Stimulated activated CD8-positive, alpha-beta memory T cell treated with anti-CD3 and anti-CD28 coated beads, Interleukin-4, amount 100 ng/mL, for 1 hour (primary cell): ENCODE measurements at places on chromosomes 7 and 10.

GRCh38 chr7:7152315-7152714, 30.0 kb upstream of the C1GALT1 start:
- no peak for DNase-seq

- no peak for DNase-seq
Measured at GRCh38 chr7:83782628-83783027, 133.7 kb upstream of the SEMA3E start.

DNA sequence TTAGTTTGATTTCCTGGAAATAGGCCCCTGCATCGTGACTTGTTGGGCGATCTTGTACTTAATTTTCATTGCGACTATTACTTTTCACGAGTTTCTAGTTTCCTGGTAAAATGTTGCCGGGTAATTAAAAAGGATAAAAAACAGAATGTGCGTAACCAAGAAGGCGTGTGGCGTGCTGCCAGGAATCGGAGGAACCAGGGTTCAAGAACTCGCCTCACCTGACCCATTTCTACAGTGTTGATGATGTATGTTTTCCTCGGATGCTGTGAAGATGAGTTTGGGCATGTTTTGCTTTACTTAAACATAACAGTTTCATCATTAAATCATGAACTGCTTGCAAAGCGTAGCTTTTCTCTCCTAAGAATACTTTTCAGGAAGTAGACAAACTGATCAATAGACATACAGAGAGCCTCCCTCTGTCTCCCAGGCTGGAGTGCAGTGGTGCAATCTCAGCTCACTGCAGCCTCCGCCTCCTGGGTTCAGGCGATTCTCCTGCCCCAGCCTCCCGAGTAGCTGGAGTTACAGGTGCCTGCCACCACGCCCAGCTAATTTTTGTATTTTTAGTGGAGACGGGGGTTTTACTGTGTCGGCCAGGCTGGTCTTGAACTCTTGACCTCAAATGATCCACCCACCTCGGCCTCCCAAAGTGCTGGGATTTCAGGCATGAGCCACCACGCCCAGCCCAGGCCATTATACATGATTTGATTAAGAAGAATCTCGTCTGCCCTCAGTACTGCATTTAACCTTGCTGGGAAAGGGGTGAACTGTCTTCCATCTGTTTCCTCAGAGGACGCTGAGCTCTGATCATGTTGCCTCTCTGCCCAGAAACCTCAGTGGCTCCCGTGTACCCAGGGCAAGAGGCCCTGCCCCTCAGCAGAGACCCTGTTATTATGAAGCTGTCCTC, 9.1 kb downstream of the FOXK1 start:
- DNase-seq = no peak

GRCh38 chr7:73903321-73904218, 42.6 kb downstream of the TMEM270 start:
- no peak for DNase-seq

GRCh38 chr10:90732581-90732980, 125.3 kb downstream of the HTR7 start:
- DNase-seq = no peak

DNA sequence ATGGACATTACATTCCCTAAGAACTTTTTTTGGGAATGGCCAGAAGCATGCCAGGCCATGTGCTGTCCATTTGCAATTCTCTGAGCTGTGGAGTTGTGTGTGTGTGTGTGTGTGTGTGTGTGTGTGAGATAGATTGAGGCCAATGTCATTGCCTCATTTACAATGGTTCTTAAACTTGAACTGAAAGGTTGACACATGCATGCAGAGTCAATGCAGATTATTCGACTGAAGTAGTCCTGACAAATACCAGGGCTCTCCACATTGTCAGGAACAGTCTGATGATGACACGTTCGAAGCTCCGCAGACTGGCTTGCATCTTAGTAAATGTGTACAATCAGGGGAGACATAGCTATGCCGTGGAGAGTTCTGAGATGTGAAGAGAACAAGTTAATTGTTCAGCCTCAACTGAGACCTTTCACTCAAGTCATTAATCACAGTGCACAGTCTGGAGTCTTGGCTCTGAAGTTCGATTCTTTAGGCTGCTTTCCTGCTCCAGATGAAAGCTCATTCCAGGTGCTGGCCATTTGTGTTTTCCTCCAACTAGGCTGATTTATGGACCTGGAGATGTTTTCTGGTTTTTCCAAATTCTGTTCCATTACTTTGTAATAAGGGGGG, 921.9 kb downstream of the LRMDA start:
- DNase-seq = no peak

DNA sequence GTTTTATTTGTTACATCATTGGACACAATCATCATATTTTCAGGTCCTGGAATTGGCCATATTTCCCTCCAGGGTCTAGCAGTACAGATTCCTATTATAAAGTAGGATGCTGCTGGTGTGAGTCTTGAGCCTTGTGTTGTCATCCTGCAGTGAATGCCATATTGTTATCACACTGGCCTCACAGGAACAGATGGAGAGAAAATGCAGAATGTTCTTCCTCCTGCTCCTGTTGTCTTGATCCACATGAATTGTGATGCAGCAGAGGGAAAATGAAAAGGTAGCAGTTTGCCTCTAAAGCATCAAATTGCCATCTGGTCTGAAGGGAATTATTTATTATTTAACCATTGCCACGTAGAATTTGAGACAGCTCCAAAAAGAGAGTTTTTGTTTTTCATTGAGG, 248.6 kb downstream of the GPAM start:
- DNase-seq = no peak

- DNase-seq = no peak
Measured at GRCh38 chr10:96902731-96903358, 70.7 kb downstream of the LCOR start.

GRCh38 chr7:86600506-86601290, 43.0 kb upstream of the GRM3 start:
- no peak for DNase-seq

- no peak for DNase-seq
Measured at GRCh38 chr7:134778941-134779740, at the start of gene CALD1. Gene CALD1 (plus strand): TSS chr7:134779634. CDS start chr7:134867734, 88,100 bp downstream.

GRCh38 chr7:727104-727805, at the start of gene PRKAR1B:
Gene PRKAR1B (minus strand): TSS chr7:727281. CDS start chr7:711505, 15,776 bp downstream.
- DNase-seq = no peak

DNA sequence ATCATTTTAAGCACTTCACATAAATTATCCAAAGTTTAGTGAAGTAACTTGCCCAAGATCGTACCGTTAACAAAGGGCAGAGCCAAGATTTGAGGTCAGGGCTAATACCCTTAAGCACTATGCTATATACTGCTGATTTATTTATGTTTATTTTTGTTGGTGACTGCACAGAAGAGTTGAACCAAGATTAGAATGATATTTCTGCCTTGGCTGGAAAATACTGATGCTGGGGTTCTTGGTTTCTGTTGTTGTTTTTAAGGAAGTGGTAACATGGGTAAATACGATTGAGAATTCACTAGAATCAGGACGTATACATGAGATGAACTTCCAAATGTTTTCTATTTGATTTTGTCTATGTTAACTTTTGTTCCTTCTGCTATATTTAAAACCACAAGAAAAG, 9.3 kb downstream of the ADD3 start:
- DNase-seq = no peak

DNA sequence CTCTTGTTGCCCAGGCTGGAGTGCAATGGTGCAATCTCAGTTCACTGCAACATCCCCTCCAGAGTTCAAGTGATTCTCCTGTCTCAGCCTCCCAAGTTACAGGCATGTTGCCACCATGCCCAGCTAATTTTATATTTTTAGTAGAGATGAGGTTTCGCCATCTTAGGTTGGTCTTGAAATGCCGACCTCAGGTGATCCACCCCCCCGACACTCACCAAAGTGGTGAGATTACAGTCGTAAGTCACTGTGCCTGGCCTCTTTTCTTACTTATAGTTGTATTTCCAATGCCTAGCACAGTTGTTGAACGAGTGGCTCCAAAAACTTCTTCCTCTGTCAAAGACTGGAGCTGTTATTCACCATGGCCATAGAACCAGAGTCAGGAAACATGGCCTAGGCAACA, 6.7 kb downstream of the RNF216 start:
- no peak for DNase-seq

GRCh38 chr10:124478515-124478914, 16.9 kb downstream of the LHPP start:
- DNase-seq = no peak

GRCh38 chr7:105245398-105246114, 143.2 kb downstream of the SRPK2 start:
- no peak for DNase-seq

DNA sequence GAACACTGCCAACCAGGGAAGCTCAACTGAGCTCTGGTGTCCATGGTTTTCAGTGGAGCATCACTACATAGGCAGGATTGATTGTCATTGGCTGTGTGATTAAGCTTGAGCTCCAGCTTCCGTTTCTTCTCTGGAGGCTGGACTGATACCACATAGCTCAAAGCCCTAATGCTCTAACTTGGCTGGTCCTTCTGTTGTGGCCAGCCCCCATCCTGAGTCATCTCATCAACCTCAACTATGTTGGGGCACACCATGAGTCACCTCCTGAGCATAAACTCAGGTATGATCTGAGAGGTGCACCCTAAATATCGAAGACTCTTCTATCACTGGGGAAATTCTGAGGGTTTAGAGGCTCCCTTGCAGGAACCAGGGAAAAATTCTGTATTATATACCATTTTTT, 114.5 kb upstream of the INHBA start:
- DNase-seq = no peak

DNA sequence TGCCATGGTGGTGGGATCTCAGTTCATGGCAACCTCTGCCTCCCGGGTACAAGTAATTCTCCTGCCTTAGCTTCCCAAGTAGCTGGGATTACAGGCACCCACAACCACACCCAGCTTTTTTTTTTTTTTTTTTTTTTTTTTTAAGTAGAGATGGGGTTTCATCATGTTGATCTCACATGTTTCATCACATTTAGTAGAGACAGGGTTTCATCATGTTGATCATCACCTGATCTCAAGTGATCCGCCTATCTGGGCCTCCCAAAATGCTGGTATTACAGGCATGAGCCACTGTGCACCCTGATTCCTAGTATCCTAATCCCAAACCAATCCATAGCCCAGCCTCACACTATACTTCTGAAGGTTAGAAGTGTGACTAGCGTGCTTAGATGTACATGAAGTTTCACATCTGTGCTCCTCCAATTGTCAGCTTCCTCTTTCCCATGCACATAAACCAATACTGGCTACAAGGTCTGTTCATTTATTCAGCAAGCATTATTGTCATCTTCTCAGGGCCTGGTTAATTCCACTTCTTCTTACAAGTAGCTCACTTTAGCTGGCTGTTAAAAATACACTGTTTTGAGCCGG, 6.8 kb upstream of the NAT16 start:
- DNase-seq = no peak

DNA sequence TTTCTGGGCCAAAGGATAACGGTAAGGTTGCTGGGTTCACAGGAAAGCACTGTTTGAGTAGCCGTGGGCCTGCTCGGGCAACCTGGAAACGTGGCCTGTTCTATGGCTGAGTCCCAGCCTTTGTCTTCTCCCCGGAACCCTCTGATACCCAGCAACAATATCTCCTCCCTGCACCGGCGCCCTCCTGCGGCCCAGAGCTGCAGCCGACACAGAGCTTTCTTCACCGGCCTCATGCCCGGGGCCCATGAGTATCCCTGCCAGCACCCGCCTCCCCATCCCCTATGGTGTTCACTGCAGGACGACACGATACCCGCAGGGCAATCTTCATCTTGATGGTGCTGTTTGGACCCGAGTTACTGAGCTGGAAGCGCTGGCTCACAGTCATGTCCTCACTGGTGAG, 38.6 kb upstream of the NCAPG2 start:
- no peak for DNase-seq

DNA sequence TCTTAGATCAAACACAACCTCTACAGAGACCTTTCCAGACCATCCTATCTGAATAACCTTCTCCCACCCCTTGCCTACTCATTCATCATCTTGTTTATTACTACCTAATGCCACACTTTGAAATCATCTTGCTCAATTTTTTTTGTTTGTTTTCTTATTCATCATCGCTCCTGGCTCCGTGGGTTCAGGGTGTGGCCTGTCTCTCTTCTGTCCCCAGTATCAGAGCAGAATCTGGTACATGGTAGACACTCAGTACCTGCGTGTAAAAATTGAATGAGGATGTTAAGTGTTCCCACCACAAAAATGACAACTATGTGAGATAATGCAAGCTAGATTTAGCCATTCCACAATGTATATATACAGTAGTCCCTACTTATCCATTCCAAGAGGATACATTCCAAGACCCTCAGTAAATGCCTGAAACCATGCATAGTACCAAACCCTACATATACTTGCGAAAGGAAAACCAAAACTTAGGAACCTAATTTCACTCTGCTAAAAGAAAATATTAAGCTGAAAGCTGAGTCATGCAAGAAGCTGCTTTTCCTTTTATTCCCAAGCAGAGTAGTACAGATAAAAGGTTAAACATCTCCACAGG, 72.1 kb upstream of the SEC61G start:
- no peak for DNase-seq

- DNase-seq = no peak
Measured at GRCh38 chr7:150976529-150977381, 1.4 kb downstream of the KCNH2 start.

DNA sequence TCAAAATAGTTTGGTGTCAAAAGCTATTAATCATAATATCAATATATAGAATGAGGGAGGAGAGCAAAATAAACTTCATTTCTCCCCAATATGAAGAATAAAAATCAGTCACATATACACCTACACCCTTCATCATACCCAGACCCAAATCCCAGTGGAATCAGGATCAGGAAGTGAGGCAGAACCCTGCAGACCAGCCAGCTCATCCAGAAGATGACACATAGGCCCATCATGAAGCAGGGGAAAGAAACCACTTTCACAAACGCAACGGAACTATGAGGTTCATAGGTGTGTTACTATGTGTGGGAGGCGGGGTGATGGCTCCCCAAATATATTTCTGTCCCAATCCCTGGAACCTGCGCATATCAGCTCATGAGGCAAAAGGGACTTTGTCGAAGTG, 89.0 kb downstream of the RSU1 start:
- DNase-seq = no peak

- no peak for DNase-seq
Measured at GRCh38 chr7:40221836-40222235, 87.0 kb downstream of the SUGCT start.

DNA sequence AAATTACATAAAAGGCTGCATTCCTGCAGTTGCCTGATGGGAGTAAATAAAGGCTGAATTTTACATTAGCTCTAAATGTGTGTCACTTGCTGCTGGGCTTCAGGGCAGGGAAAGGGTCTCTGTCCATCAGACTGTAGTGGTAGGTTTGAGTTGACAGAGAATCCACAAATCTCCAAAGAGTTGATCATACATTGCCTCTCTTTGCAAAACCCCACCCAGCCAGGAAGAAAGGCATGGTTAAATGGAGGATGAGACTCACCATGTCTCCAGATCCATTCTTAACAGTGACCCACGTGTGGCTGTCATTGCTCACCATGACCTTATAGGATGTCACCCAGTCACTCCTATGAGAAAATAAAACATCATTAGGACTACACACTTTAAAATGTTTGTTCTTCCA, 92.8 kb downstream of the CPXM2 start:
- no peak for DNase-seq

DNA sequence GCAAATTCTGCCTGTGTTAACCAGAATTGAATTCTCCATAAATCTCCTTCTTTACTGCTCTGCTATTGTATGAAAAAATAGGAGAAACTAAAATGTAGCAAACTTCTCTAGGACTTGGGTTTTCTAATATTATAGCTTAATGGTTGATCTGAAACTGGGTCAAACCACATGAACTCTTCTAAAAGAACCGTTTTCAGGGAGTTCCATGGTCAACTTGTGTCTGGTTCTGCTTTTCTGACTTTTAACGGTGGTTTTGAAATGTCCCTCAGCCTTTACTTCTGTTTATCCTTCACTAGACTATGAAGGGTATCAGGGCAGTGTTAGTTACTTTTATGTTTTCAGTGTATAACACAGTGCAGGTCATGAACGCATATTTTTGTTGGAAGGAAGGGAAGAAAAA, 242.2 kb downstream of the TSPAN12 start:
- DNase-seq = no peak

- DNase-seq = no peak
Measured at GRCh38 chr10:51709324-51709972, 10.1 kb upstream of the CSTF2T start.
